ENCODE measurements at places on chromosomes 2 and 18.

DNA sequence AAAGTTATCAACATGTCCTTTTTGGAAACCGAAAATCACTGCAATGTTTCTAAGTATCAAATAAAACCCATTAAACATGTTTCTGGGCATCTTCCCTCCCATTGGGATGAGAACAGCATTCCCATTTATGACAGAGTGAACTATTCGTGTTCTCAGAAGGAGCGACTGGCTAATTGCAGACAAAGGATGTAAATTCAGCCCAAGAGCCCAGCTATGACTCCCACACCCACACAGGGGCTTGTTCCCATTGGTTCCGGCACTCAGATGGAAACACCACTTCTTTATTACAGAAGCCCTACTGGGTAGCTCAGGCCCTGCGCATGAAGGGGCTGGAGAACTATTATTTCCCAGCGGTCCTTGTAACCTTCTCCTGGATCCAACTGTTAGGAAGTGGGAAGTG is 16.6 kb upstream of the NPAS2 start:
- DNase-seq = no peak

- no peak for DNase-seq
Observed at GRCh38 chr18:10353791-10354190, 100.6 kb upstream of the APCDD1 start.

GRCh38 chr2:59339121-59339836 is 1098.2 kb upstream of the FANCL start:
- peak; percentile 12 for DNase-seq

- DNase-seq = no peak
Observed at GRCh38 chr2:178756843-178757242, 50.4 kb downstream of the TTN start.

GRCh38 chr2:96148410-96149217 is 3.4 kb upstream of the DUSP2 start:
- peak; percentile 15 for DNase-seq

Data from NCI-H524 (cell line).